HS-27A (cell line): ENCODE measurements at places on chromosomes 7 and 10.

DNA sequence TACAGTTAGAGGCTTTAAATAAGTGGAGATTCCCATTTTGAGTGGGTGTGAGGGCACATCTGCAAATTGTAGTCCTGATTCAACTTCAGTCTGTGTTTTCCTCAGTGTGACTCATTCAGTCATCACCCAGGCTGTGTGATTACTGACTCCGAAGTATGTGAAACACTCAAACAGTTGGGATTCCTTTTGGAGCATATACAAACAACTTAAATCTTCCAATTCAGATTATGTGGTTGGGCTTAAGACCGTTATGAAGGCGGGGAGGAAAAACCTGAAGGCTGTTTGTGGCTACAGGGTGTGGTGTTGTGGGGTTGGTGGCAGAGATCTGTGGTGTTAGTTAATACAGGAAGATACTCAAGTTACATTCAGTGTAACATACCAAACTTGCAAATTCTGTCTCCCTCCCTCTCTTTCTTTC, 259.7 kb upstream of the FERD3L start:
- peak; percentile 95 for DNase-seq

GRCh38 chr7:128409596-128410450, at the start of gene IMPDH1:
Gene IMPDH1, minus strand, starts transcription at chr7:128409982. Its CDS starts 81 bp downstream, at chr7:128409901.
- peak; percentile 35 for DNase-seq

DNA sequence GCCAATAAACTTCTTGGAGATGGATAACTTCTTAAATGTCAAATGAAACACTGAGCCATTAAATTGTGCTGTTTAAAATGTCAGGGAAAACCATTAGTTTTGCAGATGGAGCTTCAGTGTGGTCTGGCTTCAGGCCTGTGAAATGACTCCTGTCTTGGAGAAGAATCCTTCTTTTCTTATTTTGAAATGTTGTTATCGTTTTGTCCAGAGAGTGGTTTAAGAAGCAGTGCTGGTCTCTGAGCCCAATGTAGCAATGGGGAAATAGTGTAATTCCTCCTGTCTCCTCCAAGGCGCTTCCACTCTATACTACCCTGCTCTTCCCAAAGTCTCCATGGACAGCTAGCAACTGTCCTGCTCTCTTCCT, 177.6 kb downstream of the REEP3 start:
- DNase-seq: no peak

DNA sequence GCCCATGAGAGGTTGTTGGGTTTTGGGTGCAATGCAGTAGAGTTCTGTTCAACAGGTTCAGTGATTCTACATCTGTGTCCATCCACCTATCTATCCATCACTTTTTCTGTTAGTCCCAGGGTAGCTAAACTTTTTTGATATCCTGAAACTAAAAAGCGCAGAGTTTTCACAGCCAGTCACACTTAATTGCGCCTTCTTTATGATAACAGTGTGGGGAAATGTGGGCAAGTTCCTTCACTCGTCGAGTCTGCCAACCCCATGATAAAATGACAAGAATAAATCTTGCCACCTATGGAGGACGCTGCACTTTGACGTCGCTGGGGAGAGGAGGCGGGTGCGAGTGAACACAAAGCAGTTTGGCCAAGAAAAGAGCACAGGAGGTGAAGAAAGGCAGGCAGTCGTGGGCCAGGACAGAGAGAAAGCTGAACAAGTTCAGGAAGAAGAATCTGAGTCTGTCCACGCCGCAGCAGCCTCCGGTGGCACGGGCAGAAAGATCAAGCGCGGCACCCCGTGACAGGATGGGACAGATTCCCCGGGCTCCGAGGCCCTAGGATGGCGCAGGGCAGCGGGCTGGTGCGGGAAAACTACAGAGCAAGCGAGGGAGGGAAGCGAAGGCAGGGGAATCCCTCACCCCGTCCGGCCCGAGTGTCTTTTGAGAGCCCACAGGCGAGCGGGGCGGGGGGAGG, 9.2 kb downstream of the SP8 start:
- no peak for DNase-seq

GRCh38 chr10:61151059-61151458, 207.1 kb upstream of the RHOBTB1 start:
- DNase-seq: no peak

- no peak for DNase-seq
Observed at GRCh38 chr10:6953271-6953801, 373.3 kb upstream of the PRKCQ start.

- DNase-seq: no peak
Observed at GRCh38 chr7:34354899-34355298, 303.1 kb upstream of the NPSR1 start.

DNA sequence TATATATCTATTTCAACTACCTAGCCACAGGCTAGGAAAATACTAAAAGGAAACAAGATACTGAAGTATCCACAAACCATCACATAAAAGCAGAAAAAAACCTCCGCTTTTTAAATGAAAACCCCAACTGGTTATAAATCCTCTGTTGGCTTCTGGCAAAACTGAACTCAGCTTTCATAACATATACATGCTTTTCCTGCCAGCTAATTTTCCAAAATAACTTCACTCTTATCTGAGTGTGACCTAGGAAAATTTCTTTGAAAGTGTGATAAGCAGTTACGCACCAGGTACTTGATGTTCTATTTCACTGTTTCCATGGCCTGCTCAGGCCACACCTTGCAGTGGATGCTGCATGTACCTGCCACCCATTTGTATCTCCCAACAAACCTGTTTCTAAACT, 11.8 kb downstream of the FAM3C start:
- DNase-seq: no peak

- no peak for DNase-seq
Observed at GRCh38 chr10:111261081-111261615, 184.3 kb downstream of the ADRA2A start.

GRCh38 chr7:16268821-16269768, 152.2 kb downstream of the CRPPA start:
- peak; percentile 14 for DNase-seq

- no peak for DNase-seq
Observed at GRCh38 chr7:39069896-39070881, 92.5 kb downstream of the POU6F2 start.
